Activated T-cell treated with anti-CD3 and anti-CD28 coated beads, Interleukin-2, amount 50 U/mL, for 72 hours (primary cell): ENCODE measurements at places on chromosomes 4 and X. TPM values are rescaled to one million over a fixed set of nuclear protein-coding genes. Genes with fewer than 3 reads are reported as not detected.

DNA sequence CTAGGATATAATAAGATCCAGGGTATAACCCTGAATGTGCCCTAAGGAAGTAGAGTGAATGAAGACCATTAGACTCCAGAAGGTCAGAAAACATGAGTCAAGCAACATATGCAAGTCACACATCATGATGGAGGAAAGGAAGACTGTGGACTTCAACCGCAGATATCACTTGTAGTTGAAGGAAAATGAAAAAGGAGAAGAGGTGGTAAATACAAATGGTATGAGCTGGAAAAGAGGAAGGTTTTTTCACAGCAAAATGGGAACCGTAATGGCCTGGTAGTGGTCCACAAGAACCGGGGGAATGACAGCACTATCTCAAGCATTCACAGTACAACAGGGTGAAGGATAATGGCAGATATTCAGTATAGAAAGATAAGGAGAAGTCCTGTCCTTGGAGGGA is 5.2 kb upstream of the SCFD2 start:
- H3K27ac ChIP-seq, result no peak overlapping the region
- no peak overlapping the region for H3K4me3 ChIP-seq
- H3K4me1 ChIP-seq, result peaks cover 26% of the 10 kb centered on the region
- H3K36me3 ChIP-seq, result peaks cover 4% of the 10 kb centered on the region
- DNase-seq, result no peak

DNA sequence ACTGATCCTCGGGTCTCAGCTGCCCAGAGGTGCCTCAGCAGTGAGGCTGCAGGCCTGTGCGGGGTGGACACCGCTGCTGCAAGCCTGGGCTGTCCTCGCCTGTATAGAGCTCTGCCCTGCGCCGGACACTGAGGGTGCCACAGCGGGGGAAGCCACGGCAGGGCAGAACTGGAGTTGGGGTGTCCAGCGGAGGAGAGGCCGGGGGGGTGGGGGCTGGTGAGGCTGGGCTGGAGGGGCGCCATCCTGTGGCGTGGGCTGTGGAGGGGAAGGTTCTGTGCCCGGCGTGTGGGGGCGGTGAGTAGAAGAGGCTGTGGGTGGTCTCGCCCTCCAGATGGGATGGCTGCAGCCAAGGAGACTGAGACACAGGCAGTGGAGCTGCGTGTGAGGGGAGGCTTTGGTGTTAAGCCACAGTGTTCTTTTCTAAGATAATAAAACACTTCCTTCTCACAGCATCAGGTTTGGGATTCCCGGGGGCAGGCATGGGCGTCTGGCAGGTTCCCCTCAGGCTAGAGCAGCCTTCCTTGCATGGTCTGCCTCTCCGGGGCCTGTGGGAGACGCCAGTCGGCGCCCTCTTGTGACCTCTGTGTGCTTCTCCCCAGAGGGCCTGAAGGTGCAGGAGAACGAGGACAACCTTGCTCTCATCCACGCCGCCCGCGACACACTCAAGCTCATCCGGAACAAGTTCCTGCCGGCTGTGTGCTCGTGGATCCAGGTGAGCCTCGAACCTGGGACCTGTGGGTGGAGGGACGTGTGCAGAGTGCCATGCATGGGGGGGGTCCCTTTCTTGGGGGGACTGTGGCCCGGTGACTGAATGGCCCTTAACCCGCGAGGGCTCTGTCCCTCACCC is 7.4 kb downstream of the UVSSA start:
- peaks cover 18% of the 10 kb centered on the region for H3K4me1 ChIP-seq
- no peak overlapping the region for H3K4me3 ChIP-seq
- H3K27me3 ChIP-seq, result no peaks in the 10 kb centered on the region

GRCh38 chr4:17094876-17095210 is 196.4 kb upstream of the LDB2 start:
- H3K27me3 ChIP-seq, result peaks cover 9% of the 10 kb centered on the region
- no peaks in the 10 kb centered on the region for H3K36me3 ChIP-seq
- no peak overlapping the region for H3K27ac ChIP-seq

DNA sequence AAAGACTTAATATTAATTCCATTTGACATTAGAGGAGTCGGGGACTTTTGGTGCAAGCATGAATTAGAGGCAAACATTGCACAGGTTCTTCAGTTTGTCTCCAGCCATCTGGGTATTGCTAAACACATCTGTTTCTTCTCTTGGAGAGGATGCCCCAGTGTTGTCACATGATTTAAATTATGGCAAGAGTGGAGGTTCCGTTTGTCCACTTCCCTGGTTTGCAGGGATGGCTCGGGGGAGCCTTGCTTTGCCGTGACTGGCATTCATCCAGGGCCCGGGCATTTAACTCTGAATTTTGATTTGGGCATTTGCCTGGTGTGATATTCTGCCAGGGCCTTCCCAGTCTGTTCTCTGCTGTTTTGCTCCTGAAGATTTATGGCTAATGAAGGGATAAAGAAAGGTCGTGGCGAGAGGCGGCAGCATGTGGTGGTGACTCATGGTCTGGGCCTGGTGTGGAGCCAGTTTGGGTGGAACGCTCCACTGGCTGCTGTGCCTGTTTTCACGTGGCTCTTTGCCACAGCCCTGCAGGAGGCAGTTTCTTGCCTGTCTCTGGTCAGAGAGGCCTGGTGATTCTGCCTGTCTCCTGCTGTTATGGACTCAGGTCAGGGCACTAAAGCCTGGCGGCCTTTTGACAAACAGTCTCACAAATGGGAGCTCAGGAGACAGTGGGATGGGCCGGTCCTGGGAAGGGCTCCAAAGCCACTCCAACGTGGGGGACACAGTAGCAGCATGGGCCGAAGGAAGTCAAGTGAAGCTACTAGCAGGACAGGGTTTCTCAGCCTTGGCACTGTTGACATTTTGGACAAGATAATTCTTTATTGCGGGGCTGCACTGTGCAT is 99.4 kb upstream of the PGRMC2 start:
- DNase-seq, result no peak
- no peaks in the 10 kb centered on the region for H3K4me1 ChIP-seq
- H3K4me3 ChIP-seq, result no peak overlapping the region

HSPA4L gene
- total RNA-seq, result 2.2 TPM

GRCh38 chr4:22668301-22668700 is 24.4 kb upstream of the GBA3 start:
- H3K36me3 ChIP-seq, result peaks cover 1% of the 10 kb centered on the region
- no peaks in the 10 kb centered on the region for H3K27me3 ChIP-seq
- H3K4me1 ChIP-seq, result peaks cover 55% of the 10 kb centered on the region

GRCh38 chrX:101232316-101232715 is 12.7 kb downstream of the DRP2 start:
- H3K27me3 ChIP-seq, result peaks cover 26% of the 10 kb centered on the region
- H3K4me3 ChIP-seq, result no peak overlapping the region
- no peaks in the 10 kb centered on the region for H3K36me3 ChIP-seq
- no peaks in the 10 kb centered on the region for H3K4me1 ChIP-seq

GRCh38 chr4:108556588-108557200 is 63.7 kb upstream of the RPL34 start:
- DNase-seq, result no peak
- no peaks in the 10 kb centered on the region for H3K4me1 ChIP-seq
- H3K27ac ChIP-seq, result no peak overlapping the region
- H3K27me3 ChIP-seq, result no peaks in the 10 kb centered on the region
- peaks cover 4% of the 10 kb centered on the region for H3K36me3 ChIP-seq
- H3K4me3 ChIP-seq, result no peak overlapping the region

- no peaks in the 10 kb centered on the region for H3K4me1 ChIP-seq
- no peak overlapping the region for H3K27ac ChIP-seq
- H3K36me3 ChIP-seq, result no peaks in the 10 kb centered on the region
- no peak overlapping the region for H3K4me3 ChIP-seq
- DNase-seq, result no peak
- H3K27me3 ChIP-seq, result peaks cover 37% of the 10 kb centered on the region
Measured at GRCh38 chrX:111876646-111877045, 665 bp downstream of the TRPC5OS start.

DNA sequence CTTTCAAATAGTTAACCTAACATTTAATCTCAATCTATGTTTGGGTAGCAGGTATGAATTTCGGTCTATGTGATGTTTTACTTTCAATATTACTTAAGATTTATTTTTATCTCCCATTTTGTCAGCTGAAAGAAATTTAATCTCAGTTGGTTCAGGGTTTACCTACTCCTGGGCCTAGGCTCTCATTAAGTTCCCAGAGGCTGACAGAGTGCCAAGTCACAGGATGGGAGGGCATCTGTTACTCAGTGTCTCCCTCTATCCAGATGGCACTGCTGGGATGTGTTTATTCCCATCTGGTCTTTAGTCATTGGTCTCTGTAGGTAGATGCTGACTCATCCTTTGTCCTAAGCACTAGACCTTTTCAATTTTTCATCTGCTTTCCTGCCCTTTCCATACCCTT is 129.4 kb upstream of the ARSJ start:
- no peaks in the 10 kb centered on the region for H3K4me1 ChIP-seq
- H3K36me3 ChIP-seq, result no peaks in the 10 kb centered on the region
- H3K4me3 ChIP-seq, result no peak overlapping the region

DNA sequence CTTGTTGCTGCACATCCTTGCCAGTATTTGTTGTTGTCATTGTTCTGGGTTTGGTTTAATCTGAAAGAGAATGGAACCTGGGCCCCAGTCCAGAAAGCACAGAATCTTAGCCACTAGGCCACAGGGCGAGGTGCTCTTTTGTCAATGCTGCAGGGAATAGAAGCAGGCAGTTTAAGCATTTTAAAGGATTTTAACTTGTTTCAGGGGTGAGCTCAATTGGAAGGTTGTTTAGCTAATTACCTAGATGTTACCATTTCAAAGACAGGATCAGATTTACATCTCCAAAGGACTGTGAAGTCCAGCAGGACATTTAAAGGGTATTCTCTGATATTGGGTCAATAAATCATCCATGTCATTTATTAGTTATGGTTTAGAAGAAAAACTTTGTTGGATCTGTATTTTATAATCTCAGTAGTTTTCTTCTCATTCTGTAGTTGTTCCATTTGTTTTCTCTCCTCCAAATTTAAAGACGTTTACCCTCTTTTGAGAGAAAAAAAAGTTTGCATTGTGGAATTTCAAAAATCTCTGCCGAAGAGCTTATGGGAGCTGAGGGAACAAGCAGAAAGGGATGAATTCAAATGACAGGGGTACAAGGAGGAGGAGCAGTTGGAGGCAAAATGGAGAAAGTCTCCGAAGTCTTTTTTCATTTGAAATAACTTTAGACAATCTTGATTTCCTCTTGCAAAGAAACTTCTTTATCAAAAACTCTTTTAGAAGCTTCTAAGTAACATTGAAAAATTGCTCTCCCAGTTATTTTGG is 57.5 kb upstream of the FAM47C start:
- H3K27me3 ChIP-seq, result peaks cover 21% of the 10 kb centered on the region
- H3K27ac ChIP-seq, result no peak overlapping the region
- H3K4me1 ChIP-seq, result no peaks in the 10 kb centered on the region
- DNase-seq, result no peak

DGKK gene
- not detected for total RNA-seq

NDP gene
- not detected for total RNA-seq

DNA sequence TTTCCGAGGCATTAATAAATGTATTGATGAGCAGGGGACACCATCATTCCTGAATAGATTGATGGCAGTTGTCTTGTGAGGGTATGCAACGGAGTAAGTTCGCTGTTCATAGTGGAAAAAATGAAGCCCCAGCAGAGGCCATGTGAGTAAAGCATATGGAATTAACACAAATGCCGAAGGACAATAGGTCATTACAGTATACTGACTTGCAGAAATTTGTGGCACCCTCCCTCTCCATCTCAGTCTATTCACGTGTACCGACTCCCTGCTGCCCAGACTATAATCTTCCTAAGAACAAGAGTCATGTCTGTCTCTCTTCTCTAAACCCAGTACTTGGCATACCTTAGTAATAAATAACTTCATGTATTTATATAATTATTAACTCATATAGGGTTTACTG is 47.1 kb upstream of the PCDH10 start:
- H3K4me1 ChIP-seq, result no peaks in the 10 kb centered on the region
- H3K36me3 ChIP-seq, result no peaks in the 10 kb centered on the region
- no peaks in the 10 kb centered on the region for H3K27me3 ChIP-seq
- no peak overlapping the region for H3K4me3 ChIP-seq
- no peak overlapping the region for H3K27ac ChIP-seq

RNF150 gene
- total RNA-seq, result 0.46 TPM

GRCh38 chrX:117996408-117996807 is 120.2 kb downstream of the KLHL13 start:
- no peaks in the 10 kb centered on the region for H3K27me3 ChIP-seq
- DNase-seq, result no peak
- no peaks in the 10 kb centered on the region for H3K36me3 ChIP-seq
- no peak overlapping the region for H3K4me3 ChIP-seq
- H3K4me1 ChIP-seq, result no peaks in the 10 kb centered on the region

ZNF157 gene
- 0.60 TPM for total RNA-seq

DNA sequence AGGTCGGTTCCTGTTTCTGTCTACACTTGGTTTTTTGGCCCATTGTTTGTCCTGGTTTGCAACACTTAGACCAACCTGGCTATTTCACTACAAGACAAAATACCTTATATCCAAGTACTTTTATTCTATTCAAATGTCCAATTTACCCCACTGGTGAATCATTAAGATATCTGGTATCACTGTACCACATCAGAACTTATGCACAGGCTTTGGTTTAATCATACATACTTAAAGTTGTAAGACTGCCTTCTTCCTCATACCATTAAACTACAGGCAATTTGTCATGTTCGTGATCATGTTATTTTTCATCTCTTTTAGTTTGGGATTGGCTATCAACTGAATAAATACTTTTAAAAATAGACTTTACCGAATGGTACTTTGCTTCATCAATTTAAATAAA is 53.0 kb upstream of the ATOH1 start:
- H3K36me3 ChIP-seq, result no peaks in the 10 kb centered on the region
- DNase-seq, result no peak
- peaks cover 3% of the 10 kb centered on the region for H3K27me3 ChIP-seq
- no peaks in the 10 kb centered on the region for H3K4me1 ChIP-seq
- H3K4me3 ChIP-seq, result no peak overlapping the region
- no peak overlapping the region for H3K27ac ChIP-seq

MAGEE1 gene
- total RNA-seq, result 3.3 TPM

DNA sequence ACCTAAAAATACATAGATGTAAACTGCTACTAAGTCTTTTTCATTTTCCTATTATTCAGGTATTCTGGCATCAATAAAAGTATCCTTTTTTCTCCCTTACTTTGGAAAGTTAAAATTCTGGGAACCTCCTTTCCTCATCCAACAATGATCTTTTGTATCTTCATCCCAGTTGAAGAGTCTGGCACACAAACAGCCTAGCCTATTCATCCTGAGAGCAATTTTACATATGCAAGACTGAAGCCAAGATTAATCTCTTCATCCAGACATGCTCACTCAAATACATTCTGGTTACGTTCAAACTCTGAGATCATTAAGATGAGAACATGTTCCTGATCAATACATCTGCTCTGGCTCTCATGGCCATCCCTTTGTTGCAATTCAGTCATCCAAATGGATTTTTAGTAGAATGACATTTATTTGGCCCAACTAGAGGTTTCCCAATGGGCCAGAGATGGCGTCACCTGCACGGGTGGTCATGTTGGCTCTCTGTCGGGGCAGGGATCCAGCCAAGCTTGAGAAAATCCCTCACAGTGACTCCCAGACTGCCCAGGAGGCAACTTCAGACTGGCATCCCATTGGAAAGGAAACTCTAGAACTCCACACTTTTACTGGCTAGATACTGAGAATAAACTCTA is 135.3 kb upstream of the VCX2 start:
- H3K4me3 ChIP-seq, result no peak overlapping the region
- peaks cover 1% of the 10 kb centered on the region for H3K36me3 ChIP-seq
- H3K27ac ChIP-seq, result no peak overlapping the region
- no peaks in the 10 kb centered on the region for H3K27me3 ChIP-seq
- no peak for DNase-seq

PDE6B gene
- total RNA-seq, result 18.9 TPM
